Iris pigment epithelial cell (primary cell): ENCODE measurements at places on chromosomes 4 and X.

- peak; percentile 61 for DNase-seq
These were observed 15.6 kb upstream of the LAP3 start for GRCh38 chr4:17561195-17561909.

GRCh38 chr4:86019906-86020305 is 339.9 kb downstream of the MAPK10 start:
- DNase-seq = peak; percentile 49

GRCh38 chr4:153787061-153787560 is 1.8 kb downstream of the SFRP2 start:
- no peak for DNase-seq

DNA sequence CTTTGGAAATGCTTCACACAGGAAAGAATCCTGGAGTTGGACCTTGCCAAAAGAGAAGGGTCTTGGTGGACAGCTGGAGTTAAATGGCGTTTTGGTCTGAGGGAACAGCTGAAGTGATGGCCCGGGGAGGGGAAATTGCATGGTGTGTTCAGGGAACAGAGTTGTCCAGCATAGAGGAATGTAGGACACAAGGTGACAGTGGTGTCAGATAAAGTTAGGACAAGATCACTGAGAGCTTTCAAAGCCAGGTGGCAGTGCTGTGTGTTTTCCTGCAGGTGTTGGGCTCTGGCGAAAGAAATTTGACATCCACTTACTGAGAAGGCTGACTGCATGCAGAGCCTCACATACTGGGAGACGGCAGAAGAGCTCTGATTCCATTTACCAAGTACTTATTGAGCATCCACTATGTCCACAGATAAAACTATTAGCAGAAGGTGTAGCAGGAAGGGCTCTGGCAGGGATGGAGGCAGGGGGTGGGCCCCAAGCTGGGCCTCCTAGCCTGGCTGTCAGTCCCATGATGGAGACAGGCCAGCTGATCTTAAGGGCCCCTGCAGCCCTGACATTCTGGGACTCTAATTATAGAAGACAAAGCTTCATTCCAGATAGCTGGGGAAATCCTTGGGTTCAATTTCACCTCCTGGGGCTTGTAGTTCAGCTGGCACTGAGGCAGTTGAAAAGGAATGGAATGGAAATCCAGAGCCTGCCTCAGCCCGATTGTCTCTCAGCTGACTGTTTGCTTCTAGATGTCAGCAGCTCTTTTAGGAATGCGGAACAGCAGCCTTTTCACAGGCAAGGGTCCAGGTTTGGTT is 150.2 kb upstream of the MAMLD1 start:
- no peak for DNase-seq

DNA sequence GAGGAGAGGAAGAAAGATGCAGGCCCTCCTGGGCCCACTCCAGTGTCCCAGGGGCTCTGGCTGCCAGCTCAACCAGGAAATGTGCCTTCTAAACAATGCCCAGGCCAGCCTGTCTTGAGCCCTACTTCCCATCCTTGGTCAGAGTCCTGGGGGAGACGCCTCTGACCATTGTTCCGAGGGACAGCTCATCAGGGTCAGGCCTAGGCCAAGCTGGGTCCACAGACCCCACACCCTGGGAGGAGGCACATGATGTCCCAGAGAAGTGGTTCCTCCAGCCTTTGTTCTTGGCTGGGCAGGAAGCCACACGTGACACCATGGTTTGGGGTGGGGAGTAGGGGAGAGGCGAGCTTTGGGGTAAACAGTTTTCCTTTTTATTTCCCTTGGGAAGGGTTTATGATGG is 102.5 kb downstream of the EFNB1 start:
- no peak for DNase-seq

DNA sequence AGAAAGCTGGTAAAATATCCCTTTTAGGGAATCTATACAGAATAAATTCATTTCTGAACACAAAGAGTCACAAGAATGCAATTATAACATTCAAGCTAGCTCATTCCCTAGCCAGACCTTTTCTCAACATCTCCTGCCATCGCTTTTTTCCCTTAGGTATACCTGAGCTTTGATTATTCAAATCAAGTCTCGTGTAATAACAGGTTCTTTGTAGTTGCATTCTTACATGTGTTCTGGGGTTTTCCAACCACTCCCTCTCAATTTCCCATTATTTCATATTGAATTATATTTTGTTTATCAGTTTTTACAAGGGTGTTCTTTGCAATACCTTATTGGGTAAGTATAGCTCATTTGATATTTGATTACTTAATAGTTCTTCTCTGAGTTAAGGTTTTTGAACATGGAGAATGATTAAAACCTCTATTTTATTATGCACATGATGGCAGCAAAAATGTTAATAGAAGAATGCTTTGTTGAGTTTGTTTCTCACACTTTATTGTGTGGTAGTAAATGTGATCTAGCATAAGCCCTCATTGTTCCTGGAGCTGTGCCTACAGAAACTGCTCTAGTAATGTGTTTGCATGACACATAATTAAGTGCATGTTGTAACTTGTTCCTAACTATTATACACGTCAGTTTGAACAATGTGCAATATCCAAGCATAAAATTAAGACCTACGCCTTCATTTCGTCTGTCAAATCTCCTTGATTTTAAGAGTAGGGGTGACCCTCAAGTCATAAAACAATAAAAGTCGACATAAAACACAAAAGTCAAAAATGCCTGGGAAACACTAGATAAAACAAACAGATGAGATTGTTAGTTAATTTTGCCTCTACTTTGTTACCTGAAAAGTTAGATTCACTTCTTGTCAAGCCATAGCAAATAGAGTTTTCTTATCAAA is 124.0 kb upstream of the POF1B start:
- DNase-seq = no peak

- no peak for DNase-seq
These were observed 57.8 kb downstream of the FRMPD3 start for GRCh38 chrX:107507093-107507743.

GRCh38 chr4:79991601-79992000 is 81.4 kb downstream of the ANTXR2 start:
- no peak for DNase-seq

DNA sequence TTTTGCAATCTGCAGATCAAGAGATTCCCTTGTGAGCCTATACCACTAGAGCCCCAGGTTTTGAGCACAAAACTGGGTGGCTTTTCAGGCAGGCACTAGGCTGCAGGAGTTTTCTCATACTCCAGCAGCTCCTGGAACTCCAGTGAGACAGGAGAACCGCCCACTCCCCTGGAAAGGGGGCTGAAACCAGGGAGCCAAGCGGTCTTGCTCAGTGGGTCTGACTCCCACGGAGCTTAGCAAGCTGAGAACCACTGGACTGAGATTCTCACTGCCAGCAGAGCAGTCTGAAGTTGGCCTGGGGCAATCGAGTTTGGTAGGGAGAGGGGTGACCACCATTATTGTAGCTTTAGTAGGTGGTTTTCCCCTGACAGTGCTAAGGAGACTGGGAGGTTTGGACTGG is 313.8 kb upstream of the TEX13C start:
- DNase-seq = no peak

DNA sequence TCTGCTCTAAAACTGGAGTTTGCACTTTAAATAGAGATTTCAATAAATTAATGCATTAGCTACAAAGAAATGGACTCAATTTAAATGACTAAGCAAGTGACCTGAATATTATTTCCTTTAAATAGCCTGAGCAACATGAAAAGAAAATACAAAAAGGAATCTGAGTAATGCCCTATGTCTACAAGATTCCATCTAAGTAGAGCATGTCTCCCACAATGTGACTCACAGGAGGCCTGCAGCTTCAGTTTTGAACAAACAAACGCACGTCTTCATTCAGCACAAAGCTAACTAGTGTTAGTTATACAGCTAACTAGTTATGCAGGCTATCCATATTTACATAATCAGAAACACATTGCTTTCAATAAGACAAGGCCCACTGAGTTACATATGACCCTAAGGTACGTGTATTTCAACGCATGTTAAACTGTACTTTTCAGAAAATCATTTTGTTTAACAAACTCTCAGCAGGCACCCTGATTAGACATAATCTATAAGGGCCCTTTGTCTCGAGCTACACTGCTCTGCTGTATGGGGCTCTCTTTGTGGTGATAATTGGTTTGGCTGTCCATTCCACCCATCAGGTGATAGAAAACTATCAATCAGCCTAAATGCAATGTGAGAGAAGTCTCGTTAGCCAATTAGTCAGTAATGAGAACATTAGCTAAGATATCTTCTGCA is 116.5 kb downstream of the MAML3 start:
- DNase-seq = peak; percentile 97

DNA sequence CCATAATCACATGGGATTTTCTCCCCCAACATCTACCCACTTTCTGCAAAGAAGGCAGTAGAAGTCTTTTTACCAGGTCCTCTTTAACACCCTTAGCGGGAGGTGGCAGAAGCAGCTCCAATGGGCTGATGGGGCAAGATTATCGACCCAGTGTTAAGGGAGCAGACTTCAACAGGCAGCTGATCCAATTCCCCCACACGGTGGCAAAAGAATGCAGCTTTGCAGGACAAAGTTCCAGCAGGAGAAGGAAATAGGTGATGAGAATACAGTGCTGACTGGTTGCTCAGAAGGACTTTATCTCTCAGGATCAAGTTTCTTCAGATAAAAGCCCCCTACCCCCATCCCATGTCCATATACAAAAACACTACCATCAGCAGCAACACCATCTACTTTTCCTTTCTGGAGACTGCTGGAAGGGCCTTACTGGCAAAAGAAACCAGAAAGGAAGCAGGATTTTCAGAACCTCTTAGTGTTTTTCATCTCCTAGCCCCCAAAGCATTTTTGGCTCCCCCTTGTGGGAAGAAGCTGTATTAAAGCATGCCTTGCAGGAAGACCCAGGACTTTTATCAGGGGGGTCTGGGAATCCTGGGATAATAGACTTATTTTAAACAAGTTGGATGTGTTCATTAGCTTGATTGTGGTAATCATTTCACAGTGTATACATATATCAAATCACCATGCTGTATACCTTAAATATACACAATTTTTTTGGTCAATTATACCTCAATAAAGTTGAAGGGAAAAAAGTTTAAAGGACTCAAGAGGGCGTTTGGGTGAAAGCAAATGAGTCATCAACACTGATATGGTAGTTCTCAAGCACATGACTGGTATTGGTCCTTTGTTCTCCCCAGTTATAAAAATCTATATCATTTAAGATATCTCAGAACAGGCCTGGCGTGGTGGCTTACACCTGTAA is 146.4 kb downstream of the GPC3 start:
- peak; percentile 32 for DNase-seq

GRCh38 chrX:31319586-31319985 is 247.7 kb upstream of the FTHL17 start:
- DNase-seq = no peak

GRCh38 chrX:67750694-67751093 is 206.9 kb downstream of the AR start:
- DNase-seq = no peak

DNA sequence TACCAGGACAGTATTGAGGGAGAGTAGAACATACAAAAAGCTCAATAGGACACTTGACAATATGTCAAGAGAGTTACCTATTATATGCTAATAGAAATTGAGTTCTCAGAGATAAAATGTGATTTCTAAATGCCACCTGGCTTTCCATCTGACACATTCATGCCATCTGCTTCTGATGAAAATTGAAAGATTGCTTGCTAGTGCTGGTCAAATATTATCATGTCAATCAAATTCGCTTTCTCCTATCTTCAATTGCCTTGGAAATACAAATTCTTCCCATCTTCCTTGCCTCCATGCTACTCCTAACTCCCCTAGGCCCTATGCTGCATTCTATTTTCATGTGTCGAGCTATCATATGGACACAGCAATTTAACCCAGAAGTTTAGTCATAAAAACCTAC is 1076.9 kb downstream of the ARAP2 start:
- no peak for DNase-seq

GRCh38 chr4:45663003-45663402 is 460.9 kb downstream of the GABRG1 start:
- peak; percentile 45 for DNase-seq

DNA sequence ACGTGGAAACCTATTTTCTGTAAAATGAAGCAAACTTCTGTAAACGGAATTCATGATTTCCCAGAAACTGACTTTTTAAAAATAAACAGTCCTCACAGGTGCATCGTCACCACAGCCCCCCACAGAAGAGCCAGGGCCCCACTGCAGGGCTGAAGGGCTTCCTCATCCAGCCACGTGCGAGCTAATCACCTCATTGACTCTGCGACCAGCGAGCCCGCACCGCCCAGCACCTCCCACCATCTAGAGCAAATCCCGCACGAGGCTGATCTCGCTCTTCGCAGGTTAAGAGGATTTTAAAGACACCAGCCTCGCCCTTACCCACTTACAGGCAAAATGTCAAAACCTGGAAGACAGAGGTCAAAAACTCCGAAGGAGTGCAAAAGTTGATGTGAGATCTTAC is 14.8 kb downstream of the PPP2R3B start:
- no peak for DNase-seq

- DNase-seq = no peak
These were observed 264.9 kb upstream of the ZC4H2 start for GRCh38 chrX:65241059-65241721.

GRCh38 chr4:151021637-151022334 is 6.7 kb upstream of the LRBA start:
- no peak for DNase-seq

- no peak for DNase-seq
These were observed 9.0 kb upstream of the MAB21L2 start for GRCh38 chr4:150572704-150573504.

- no peak for DNase-seq
These were observed 938.4 kb upstream of the FTHL17 start for GRCh38 chrX:32010212-32010611.

DNA sequence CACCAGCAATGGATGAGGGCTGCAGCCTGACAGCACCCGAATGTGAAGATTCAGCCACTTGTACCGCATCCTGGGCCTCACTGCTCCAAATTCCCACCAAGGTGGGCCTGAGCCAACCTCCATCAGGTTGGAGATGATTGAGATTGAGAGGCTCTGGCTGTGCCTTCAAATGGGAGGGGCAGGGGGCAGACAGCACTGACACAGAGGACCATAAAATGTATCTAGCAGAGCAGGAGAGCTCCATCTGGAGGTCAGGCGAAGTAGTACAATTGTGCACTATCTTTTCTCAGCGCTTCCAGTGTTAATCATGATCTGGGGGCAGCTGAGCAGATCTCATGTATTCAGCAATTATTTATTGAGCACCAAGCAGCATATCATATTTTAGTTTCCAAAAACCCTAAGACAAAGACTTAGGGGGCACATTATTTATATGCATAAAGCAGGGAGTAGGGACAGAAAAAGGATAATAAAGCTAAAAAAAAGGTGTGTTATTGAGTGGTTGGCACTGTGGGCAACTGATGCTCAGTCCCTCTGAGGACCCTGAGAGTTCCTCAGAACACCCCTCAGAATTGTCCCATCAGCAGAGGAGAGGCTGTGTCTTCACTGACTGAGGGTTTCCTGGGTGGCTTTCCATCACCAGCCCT is 31.6 kb upstream of the C1QTNF7 start:
- peak; percentile 63 for DNase-seq

DNA sequence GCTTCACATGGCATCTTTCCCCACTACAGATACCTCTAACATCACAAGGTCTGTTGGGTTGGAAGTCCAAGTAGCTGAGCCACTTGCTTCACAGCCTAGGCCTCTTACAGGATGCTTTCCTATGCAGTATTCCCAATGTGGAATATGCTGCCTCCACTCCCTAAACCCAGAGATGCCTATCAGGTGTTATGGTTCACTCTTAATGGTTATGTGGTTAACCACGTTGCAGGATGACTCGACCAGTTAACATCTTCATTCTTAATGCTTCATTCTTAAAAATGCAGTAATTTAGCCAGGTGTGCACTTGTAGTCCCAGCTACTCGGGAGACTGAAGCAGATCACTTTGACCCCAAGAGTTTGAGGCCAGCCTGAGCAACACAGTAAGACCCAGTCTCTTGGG is 24.2 kb downstream of the HAUS3 start:
- DNase-seq = peak; percentile 38
